Activated T-helper 9 cell treated with anti-CD3 and anti-CD28 coated beads, Interleukin-2, amount 50 U/mL, for 16 hours (primary cell): ENCODE measurements at places on chromosomes 11 and 22.

GRCh38 chr11:68031144-68031464 is 623 bp downstream of the NDUFS8 start:
- no peak for DNase-seq

GRCh38 chr22:28462041-28462440 is 217.6 kb downstream of the TTC28 start:
- no peak for DNase-seq

DNA sequence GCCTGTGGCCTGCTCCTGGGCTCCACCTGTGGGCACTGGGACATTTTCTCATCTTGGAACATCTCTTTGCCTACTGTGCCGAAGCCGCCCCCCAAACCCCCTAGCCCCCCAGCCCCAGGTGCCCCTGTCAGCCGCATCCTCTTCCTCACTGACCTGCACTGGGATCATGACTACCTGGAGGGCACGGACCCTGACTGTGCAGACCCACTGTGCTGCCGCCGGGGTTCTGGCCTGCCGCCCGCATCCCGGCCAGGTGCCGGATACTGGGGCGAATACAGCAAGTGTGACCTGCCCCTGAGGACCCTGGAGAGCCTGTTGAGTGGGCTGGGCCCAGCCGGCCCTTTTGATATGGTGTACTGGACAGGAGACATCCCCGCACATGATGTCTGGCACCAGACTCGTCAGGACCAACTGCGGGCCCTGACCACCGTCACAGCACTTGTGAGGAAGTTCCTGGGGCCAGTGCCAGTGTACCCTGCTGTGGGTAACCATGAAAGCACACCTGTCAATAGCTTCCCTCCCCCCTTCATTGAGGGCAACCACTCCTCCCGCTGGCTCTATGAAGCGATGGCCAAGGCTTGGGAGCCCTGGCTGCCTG is 1.4 kb downstream of the SMPD1 start:
- DNase-seq: no peak

DNA sequence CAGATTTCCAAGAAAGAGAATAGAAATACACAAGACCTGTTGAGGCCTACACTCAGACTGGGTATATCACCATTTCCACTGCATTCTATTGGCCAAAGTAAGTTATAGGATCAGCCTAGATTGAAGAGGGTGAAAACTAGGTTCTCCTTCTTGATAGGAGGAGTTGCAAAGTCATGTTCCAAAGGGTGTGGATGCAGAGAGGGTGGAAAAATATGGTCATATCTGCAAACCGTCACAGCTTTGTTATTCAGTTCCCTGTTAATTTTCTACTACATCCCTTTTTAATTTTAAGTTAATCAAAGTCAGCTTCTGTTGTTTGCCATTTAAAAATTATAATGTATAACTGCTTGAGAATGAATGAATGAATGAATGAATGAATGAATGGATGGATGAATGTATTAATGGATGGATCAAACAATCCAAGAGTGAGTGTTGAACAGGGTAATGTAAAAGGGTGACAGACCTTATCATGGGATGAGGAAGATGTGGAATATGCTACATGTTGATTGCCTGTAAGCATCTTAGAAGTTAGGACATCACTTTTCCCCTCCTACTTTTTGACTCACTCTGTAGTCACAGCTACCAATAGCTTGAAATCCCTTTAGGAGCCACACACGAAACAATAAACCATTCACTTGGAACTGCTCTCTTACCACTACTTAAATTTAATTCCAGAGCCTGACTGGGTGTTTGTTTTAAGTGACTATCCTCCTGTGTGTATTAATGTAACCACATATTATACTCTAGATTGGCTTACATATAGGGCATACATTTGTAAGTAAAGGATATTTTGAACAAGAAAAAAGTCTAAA is 121.5 kb downstream of the CCDC34 start:
- DNase-seq: no peak

GRCh38 chr11:64122411-64123410 is 43.2 kb downstream of the MACROD1 start:
- no peak for DNase-seq

DNA sequence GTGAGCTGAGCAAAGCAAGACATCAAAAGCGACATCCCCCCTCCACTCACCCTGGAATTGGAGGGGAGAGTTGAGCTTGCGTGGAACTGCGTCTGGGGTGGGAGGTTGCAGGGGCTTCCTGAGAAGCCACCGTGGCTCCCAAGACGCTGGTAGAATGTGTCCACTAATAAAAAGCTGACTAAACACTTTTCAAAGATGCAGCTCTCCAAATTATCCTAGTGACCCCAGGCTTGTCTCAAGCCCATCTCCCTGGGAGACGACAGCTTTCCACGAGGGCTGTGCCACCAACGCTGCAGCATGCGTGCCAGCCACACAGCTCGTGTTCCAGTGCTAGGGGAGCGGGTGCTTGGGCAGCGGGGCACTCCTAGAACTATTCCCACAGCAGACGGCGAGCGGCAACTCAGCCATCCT is 6.3 kb upstream of the GAL start:
- DNase-seq: no peak

DNA sequence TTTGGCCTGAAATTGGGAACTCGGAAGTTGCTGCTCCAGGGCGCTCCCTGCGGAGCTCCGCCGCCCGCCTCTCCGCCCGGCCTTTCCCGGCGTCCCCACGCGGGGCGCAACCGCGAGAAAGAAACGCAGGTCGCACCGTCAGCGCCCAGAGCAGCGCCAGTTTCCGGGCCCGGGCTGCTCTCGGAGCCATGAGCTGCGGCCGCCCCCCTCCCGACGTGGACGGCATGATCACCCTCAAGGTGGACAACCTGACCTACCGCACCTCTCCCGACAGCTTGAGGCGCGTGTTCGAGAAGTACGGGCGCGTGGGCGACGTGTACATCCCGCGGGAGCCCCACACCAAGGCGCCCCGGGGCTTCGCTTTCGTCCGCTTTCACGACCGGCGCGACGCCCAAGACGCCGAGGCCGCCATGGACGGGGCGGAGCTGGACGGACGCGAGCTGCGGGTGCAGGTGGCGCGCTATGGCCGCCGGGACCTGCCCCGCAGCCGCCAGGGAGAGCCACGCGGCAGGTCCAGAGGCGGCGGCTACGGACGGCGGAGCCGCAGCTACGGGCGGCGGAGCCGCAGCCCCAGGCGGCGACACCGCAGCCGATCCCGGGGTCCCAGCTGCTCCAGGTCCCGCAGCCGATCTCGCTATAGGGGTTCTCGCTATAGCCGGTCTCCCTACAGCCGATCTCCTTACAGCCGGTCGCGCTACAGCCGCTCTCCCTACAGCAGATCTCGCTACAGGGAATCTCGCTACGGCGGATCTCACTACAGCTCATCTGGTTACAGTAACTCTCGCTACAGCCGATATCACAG is 521 bp downstream of the SRSF8 start:
- DNase-seq: peak; percentile 69

- DNase-seq: no peak
Observed at GRCh38 chr11:110243791-110244190, 52.6 kb downstream of the RDX start.

GRCh38 chr11:134425816-134426536 is 13.9 kb upstream of the B3GAT1 start:
- DNase-seq: no peak

GRCh38 chr11:125429174-125429707 is 66.8 kb downstream of the FEZ1 start:
- DNase-seq: peak; percentile 4

- DNase-seq: no peak
Observed at GRCh38 chr11:16193897-16194381, 162.4 kb downstream of the SOX6 start.

GRCh38 chr22:25849522-25849921 is 107.5 kb downstream of the MYO18B start:
- DNase-seq: no peak

- DNase-seq: no peak
Observed at GRCh38 chr11:103700622-103701021, 335.8 kb upstream of the DDI1 start.

GRCh38 chr11:35584321-35584720 is 33.9 kb upstream of the FJX1 start:
- no peak for DNase-seq

DNA sequence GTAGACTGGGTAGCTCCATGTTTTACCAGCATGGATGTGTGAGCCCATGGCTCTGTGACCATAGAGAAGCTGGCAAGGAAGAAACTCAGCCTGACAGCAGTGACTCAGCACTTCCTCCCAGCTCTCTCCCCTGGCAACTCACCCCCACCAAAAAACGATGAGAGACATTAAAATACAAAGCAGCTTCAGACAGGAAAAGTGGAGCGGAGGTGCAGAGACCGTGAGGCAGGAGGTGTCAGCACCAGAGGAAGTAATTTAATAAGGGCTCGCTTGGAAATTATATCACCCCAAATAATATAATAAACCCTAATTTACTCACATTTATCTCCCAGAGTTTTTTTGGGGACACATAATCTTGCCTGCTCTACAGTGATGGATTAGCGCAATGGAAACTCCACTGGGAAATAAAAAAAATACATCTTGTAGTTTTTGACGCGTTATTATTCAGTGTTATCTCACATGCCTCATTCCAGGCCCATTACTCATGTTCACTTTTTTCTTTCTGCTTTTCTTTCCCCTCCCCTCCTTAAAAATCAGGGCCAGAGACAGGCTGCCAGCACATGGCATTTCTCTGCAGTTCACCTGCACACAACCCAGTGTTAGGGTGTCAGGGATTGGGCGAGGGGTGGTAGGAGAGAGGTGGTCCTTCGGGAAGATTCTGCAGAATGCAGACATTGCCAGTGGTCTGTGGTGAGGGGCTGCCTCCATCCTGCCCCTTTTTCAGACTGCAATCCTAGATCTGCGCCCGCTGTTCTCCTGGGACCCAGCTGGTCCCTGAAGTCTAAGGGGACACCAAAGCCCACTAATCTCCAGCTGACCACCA is 170.8 kb downstream of the BUD13 start:
- no peak for DNase-seq

- DNase-seq: no peak
Observed at GRCh38 chr11:43976863-43977262, 34.4 kb downstream of the C11orf96 start.

DNA sequence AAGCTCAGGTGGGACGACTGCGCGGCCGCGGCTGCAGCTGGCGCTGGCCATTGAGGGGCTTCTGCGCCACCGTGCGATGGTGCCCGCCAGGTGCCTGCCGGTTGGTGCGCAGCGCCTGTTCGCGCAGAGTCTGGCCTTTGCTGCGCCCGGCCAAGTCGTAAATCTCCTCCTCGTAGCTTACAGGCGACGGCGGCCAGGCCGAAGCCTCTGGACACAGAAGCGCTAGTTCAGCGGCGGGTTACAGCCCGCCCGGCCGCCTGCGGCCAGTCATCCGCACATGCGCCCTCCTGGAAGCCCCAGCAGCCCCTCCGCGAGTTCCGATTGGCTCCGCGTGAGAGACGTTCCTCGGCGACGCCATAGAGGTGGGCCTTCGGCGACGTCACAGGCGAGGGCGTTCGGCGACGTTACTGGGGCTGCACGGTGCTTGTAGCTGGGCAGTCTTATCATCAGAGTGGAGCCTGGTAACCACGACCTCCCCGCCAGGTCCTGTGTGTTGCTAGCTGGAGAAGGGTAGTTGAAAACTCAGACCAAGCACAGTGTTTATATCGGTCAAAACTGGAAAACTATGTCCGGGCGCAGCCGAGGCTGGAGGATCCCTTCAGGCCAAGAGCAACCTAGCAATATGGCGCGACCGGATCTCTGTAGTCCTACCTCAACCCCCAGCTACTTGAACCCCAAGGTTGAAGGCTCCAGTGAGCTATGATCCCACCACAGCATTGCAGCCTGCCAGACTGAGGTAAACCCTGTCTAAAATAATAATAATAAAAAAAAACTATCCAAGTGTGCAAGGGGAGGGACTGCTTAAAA is 265.7 kb downstream of the OR4C45 start:
- DNase-seq: no peak

DNA sequence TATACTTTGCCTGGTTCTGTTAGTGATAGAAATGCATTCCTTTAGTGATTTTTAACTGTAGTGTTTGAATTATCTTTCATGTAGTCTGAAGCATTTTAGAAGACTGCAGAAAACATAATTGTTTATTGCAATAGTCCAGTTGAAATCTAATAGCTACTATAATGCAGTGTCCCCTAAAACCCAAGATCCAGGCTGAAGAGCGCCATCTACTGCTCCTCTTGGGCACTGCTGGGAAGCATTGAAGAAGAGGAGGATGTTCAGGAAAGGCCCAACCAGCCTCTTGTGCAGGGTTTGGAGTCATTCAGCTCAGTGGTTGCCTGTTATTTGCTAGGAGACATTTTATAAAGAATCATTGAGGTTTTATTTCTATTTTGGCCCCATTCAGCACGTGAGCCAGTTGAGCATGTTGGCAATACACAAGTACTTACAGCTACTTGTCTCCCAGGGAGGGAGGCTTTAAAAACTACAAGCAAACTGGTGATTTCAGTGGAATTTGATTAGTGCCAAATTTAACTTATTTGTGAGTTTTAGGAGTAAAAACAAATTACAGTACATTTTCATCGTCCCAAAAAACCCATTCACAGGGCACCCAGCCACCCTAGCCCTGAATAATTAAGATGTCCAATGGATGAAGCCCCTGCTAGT is 74.9 kb upstream of the HORMAD2 start:
- peak; percentile 38 for DNase-seq

DNA sequence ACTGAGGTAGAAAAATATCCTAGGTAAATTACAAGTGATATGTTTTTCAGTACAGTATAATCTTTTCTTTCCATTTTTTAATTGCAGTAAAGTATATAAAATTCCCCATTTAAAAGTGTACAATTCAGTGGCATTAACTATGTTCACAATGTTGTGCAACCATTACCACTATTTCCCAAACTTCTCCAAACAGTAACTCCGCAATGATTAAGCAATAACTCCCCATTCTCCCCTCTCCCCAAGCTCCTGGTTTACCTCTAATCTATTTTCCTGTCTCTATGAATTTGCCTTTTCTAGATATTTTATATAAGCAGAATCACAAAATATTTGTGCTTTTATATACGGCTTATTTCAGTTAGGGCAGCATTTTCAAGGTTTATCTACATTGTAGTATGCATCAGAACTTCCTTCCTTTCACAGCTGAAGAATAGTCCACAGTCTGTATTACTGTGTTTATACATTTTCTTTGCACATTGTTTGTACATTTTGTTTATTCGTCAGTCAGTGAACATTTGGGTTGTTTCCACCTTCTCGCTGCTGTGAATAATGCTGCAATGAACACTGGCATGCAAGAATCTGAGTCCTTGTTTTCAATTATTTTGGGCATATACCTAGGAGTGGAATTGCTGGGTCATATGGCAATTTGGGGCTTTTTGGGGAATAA is 110.7 kb downstream of the RPL27A start:
- no peak for DNase-seq

DNA sequence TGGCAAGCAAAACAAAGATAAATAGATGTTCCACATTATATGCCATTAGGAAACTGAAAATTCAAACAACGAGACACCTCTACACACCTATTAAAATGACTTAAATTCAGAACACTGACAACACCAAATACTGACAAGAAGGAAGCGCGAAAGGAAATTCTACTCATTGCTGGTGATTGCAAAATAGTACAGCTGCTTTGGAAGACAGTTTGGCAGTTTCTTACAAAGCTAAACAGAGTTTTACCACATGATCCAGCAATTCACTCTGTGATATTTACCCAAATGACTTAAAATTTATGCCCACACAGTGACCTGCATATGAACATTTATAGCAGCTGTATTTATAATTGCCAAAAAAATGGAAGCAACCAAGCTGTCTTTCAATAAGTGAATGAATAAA is 232.6 kb downstream of the CASP12 start:
- DNase-seq: no peak

- no peak for DNase-seq
Observed at GRCh38 chr11:95042906-95043305, 6.3 kb upstream of the KDM4F start.

GRCh38 chr11:134951305-134951700 is 539.3 kb upstream of the B3GAT1 start:
- no peak for DNase-seq
